Brain pericyte (primary cell): ENCODE measurements at places on chromosomes 12 and 14.

DNA sequence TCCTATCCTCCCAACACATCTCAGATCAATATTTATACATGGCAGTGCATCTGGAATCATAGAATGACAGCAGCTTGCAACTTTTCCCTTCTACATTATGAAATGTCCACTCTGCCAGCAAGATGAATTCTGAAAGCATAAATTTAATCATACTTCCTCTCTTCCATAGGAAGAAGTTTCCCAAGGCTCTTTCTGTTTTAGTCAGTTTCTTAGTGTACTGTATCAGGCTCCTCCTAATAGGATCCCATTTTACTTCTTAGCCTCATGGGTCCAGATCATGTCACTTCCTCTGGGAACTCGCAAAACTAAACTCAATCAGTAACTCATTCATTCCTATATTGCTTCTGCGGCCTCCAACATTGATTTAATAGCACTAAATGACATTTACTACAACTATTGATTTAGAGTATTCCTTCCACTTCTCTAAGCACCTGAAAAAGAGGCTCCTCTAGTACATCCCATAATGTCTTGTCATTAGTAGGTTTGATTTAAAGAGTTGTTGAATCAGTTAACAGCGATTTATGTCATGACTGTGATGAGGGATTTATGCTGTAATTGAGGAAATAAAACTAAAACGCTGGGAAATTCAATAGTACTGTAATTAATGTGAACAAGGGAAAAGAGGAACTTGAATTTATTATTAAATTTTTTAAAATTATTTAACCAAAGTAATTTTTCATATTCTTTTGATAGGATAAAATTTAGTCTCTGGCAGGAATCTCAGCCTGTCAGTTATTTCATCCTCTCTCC, 4.0 kb downstream of the CLEC1A start:
- DNase-seq, result no peak

GRCh38 chr12:118188690-118189371, 52.9 kb downstream of the PEBP1 start:
- no peak for DNase-seq

GRCh38 chr14:99802301-99803105, 9.3 kb downstream of the EML1 start:
- no peak for DNase-seq

- no peak for DNase-seq
Measured at GRCh38 chr12:44334347-44334746, 498.5 kb downstream of the TMEM117 start.

DNA sequence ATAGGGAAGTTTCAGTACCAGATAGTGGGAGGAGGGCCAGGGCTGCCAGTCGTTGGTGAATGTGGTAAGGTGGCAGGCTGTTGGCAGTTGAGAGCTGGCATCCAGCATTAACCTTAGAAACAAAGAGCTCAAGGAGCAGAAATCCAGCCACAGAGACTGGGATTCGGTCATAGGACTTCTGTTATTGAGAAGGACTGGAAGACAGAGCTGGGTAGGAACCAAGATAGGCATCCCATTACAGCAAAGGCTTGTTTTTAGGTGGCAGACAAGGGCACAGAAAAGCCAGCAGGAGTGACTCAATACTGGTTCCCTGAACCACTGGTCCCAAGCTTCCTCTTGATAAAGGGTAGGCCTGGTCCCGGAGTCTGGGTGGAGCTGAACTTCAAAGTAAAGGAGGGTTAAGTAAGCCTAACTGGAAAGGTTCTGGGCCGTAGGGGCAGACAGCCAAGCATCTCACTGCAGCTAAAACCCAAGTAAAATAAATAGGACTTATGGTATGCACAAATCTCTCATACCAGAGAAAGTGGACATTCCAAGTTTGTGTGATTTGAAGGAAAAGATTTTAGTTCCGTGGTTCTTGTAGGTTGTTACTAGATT, 147.9 kb downstream of the ETV6 start:
- no peak for DNase-seq
